NCI-H1092 (cell line): ENCODE measurements at places on chromosomes 11 and 22.

DNA sequence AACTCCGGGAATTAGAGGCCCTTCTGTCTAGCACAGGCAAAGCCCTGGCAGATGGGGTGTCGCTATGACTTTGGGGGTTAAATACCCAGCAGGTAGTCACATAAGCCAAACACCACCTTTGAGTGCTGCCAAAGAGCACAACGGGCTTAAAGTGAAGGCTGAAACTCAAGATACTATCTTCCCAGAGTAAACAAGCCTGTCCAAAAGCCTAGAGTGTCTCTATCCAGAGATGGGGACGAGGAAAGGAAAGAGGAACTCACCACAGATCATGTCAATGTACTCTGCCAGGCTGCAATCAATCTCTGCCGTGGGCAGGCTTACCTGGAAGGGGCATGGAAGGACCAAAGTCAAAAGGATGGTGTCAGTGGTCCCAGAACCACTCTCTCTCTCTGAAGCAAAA is 14.5 kb downstream of the TMEM25 start:
- no peak for DNase-seq

DNA sequence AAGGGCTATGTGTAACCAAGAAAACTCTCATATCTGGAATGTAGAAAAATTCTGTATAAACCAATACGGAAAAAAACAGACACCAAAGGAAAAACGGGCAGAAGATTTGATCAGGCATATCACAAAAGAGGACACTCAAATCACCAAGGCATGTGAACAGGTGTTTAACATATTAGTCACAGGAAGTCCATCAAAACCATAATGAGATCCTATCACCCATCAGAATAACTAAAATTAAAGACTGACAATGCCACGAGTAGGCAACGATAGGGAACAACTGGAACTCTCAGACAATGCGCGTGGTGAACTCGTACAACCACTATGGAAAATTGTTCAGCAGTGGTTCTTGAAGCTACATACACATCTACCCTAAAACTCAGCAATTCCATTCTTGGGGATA is 94.5 kb downstream of the MICAL3 start:
- no peak for DNase-seq

GRCh38 chr22:44988671-44989070 is 21.1 kb downstream of the PHF21B start:
- DNase-seq, result no peak

DNA sequence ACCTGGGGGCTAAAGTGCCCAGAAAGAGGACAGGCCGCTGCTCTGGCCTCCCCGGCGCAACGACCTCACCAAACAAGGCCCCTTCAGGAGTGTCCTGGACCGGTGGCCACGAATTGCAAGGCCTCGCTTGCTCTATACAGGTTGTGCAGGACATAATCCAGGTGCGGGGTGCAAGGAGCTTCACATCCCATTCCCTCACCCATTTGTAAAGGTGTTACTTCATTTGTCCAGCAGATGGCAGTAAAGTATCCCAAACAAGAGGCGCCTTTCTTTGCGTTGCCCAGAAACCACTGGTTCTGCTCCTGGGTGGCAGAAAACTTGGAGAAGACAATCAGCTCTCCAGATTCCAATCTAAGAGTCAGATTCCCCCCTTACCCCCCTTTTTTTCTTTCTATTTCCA is 35.9 kb upstream of the PRDM11 start:
- DNase-seq, result peak; percentile 75

DNA sequence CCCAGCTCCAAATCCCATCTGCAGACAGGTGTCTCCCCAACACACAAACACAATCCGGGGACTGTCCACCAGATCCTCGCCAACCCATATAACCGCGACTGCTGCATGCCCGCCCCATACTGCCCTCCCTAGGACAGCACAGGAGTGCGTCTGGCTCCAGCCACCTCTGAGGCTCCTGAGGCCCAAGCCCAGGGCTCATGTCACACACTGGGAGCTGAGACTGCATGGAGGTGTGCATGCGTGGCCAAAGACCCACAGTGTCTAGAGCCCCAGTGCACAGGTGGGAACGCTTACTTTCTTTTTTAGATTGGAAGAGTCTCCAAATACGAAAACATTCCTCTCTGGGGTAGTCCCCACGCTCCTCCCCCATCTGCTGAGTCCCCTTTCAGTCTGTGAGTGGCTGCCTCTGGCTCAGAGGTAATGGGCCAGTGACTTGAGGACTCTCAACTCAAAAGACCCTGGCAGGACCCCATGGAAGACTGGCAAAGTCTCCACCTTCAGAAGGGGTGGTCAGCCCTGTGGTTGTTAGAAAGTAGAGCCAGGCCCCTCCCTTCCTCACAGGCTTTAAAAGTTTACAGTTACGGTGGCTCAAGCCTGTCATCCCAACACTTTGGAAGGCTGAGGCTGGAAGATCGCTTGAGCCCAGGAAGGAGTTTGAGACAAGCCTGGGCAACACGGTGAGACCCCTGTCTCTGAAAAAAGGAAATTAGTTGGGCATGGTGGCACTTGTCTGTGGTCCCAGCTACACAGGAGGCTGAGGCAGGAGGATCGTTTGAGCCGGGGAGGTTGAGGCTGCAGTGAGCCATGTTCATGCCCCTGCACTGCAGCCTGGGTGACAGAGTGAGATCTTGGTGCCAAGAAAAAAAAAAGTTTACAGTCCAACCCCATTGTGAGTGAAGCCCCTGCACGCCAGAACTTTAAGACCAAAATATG is 2.3 kb downstream of the CBX7 start:
- DNase-seq, result no peak

DNA sequence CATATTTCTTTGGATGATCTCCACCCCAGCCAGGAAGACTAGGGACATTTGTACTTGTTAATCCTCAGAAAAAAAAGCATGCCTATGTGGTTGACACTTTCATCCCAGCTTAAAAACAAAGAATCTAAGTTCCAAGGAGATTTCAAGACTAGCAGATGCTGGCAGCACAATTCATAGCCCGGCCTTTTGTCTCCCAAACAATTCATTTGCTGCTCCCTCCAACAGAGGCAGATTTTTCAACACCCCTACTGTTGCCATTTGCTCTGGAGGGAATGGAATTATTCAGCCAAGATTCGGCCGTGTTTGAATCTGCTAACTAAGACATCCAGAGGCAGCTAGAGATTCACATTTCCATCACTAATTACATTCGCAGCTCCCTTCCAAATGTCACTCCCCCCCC is 15.3 kb downstream of the P2RX3 start:
- DNase-seq, result no peak

DNA sequence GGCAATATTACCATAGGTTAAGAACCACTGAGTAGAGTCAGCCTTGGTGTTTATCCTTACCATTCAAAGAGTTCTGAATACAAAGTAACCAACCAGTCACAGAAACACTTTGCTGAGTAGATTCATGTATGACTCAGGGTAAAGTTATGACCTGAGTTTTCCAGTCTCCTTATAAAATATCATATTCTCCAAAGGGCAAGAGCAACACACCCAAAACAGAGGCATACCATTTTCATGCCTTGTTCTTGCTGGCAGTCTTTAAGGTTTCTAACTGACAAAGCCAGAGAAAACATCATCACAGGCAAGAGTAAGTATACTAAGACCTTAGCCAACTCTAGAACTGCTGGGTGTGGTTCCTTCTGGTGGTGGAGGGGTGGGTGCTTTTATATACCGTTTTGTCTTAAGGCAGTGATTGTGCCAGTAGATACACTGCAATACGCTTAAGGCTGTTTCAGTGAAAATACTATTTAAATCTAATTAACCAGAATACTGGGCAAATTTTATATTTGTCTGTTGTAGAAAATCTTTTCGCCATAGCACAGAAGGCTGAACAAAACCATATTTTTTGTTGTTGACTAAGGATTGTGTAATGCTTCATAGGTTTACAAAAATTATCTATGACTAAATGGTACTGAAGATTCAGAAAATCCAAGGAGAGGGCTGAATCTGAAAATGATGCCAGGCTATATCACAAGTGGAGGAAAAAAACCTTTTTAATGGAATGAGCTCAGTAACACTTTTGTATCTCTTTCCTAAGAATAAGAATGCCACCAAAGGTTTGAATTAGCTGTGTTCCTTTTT is 3.0 kb downstream of the ATL3 start:
- no peak for DNase-seq

DNA sequence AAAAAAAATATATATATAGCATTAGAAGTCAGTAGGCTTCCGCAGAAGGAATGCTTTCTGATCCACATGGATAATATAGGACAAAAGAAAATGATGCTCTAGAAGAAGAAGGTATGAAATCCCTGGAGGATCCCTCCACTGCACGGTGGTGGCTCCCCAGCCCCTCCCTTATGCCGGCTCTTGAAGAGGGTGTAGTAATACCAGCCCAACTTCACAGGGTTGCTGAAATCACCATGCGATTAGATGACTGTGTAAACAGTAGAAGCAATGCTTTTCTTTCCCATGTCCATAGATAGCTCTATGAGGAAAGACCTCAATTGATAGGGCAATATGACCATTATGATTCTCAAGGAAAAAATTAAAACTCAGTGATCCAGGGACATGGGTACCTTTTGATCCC is 3.2 kb upstream of the ETS1 start:
- no peak for DNase-seq
